ENCODE measurements at places on chromosomes 1 and 21.

GRCh38 chr1:222034790-222035189 is 292.9 kb upstream of the DUSP10 start:
- DNase-seq, result no peak

DNA sequence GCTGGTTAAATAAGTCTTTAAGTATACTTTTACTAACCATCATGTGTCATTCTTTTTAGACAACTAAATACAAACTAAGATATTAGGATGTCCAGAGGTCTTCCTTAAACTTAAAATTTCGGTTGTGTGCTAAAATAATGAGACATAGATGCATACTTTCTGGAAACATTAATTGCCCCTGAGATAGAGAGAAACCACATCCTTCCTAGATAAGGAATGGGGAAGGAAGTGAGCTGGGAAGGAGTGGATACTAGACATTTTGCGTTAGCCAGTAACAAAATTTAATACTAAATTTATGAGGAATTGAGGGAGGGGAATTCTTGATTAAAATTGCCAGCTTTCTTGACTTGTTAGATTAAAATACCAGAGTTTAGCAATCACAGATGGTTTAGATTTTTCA is 37.1 kb upstream of the PTGS2 start:
- DNase-seq, result no peak

GRCh38 chr1:4657960-4658541 is 3.6 kb downstream of the AJAP1 start:
- DNase-seq, result peak; percentile 28

DNA sequence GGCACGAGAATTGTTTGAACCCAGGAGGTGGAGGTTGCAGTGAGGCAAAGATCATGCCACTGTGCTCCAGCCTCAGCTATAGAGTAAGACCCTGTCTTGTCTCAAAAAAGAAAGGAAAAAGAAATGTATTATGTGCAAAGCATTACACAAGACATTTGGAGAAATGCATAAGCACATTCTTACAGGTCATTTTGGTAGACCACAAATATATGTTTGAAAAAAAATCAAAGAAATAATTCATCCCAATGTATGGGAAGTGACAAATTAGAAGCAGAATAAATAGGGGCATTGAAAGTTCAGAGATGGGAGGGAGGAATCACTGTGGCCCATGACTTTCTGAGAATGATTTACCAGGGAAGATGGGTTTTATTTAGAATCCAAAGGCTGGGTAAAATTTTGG is 283.5 kb upstream of the ADAMTS5 start:
- DNase-seq, result no peak

- DNase-seq, result peak; percentile 22
Measured at GRCh38 chr1:56056438-56057287, 522.7 kb downstream of the PLPP3 start.

- DNase-seq, result peak; percentile 41
Measured at GRCh38 chr1:184889166-184889565, 85.1 kb downstream of the NIBAN1 start.

DNA sequence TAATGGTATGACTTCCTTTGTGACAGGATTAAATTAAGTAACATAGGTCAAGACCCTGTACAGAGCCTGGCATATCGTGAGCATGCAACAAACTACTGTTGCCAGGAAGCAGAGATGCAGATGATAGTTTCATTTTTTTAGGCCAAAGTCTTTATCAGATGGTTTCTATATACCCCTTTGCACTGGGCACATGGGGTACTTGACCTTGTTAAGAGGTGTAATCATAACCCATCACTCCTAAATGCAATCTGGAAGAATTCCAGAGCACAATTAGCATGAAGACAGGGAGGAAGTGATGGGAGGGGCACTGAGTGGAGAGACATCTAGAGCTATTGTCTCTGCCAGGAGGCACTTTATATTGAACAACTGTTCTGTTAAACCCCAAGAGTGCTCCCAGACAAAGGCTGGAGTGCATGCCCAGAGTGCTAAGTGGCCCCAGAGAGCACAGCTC is 22.1 kb downstream of the ZBTB17 start:
- no peak for DNase-seq

- DNase-seq, result no peak
Measured at GRCh38 chr1:59997479-59998115, 71.0 kb upstream of the CYP2J2 start.

DNA sequence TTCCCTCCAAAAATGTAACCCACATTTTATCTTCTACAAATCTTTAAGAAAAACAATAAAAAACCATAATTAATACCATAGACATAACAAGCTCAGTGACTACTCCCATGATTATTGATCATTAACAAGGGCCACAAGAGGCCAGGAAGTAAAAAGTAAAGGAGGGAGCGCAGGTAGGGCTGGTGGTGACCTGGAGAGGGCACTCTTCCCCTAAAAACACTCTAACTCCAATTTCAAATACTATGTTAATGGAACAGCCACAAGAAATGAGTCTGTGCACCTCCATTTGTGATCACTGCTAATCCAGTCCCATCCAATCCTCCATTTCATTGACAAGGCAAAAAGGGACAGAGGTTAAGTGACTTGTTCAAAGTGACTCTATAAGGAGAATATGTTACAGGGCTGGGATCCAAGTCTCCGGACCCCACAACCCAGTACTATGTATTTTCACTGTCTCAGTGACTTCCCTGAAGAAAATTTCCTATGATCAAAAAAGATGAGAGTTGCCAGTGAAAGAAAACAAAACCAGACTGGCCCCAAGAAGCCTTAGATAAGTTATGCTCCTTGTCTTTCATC is 41.2 kb upstream of the CFAP298 start:
- DNase-seq, result peak; percentile 66

GRCh38 chr1:55249646-55250398 is 34.7 kb upstream of the USP24 start:
- DNase-seq, result peak; percentile 22

- DNase-seq, result no peak
Measured at GRCh38 chr1:101191049-101191448, 45.8 kb upstream of the S1PR1 start.

GRCh38 chr1:184032306-184032929 is 5.1 kb downstream of the COLGALT2 start:
- DNase-seq, result no peak

GRCh38 chr1:9844106-9844505 is 20.3 kb upstream of the CLSTN1 start:
- DNase-seq, result no peak

DNA sequence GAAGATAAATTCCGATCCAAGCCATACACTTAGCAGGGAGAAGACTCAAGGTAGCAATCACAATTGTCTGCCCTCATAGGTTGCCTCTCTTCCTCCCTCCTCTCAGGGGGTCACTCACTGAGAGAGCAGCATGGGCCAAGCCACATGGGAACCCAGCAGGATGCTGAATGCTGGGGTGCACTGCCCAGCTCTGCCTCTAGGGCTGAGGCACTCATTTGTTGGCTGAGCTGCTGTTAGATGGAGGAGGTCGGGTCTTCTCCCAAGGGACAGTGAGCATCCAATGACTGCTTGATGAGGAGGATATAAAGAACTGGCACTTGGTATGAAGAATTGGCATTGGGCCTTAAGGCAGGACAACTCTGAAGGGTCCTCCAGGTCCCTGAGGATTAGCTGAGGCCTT is 418.8 kb downstream of the SIPA1L2 start:
- no peak for DNase-seq

DNA sequence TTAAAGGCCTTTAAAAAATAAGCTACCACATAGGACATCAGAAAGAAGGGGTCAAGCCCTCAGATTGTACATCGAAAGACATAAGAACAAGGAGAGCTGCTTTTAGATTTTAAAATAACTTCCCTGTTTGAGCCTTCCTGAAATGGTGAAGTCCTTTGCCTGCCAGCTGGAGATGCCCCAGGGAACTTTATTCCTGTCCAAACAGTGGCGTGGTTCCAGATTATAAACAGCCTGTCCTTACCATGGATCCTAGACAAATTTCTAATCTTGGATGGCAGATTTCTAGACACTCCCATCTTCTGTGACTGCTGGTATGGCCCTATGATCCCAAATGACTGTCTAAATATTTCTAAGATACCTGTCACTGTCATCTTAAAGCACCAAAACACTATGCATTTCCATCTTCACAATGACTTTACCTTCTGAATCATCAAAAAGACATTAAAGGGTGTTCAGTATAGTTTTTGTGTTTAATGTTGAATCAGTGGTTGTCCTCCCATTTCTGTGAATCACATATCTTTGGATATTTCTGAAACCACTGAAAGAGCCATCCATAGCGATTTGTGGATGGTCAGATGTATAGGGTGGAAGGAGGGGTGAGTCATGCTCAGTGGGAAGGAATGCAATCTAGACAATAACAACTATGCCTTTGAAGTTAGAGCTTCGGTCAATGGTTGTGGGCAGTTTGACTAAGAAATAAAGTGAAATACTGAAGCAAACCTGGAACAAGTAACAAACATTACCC is 23.2 kb downstream of the ILDR2 start:
- DNase-seq, result no peak

- DNase-seq, result no peak
Measured at GRCh38 chr1:89165811-89166210, 10.0 kb downstream of the GBP7 start.

DNA sequence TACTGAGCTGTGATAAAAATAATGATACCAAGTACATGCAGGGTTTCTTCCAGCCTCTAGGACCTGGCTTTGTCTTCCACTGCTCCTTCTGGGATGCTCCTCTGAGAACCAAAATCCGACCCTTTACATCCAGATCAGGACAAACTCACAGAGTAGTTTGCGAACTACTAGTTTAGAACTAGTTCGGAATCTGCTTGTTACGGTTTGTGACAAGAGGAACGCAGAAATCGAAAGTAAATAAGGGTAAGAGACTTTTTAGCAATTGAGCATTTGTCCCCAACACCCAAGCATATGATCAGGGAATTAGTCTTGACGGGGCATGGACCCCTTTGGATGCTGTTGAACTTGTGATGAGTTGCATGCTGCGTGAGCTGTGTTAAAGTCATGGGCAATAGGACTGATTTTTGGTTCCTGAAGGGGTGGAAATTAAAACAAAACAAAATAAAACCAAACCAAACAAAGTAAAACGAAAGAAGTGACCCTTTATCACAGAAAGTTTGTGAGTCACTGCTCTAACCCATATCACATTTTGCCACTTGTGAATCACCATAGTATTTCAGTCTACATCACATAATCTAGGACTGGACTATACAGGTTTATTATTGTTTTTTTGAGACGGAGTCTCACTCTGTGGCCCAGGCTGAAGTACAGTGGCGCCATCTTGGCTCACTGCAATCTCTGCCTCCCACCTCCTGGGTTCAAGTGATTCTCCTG is 35.7 kb upstream of the ERRFI1 start:
- DNase-seq, result no peak

DNA sequence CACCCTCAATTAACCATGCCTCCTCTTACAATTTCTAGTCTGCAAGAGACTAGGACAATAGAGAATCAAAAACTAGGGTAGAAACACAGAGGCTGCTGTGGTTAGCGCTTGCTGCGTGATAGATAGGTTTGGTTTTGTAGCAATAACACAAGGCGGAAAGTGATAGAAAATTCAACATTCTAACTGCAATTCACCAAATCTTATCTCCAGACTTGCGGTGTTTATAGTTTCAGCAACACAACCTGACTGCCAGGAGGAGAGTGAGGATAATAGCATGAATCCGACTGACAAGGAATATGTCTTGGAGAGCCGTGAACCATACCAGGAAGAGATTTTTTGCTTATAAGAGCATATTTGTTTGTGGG is 30.7 kb upstream of the IFNAR2 start:
- no peak for DNase-seq

DNA sequence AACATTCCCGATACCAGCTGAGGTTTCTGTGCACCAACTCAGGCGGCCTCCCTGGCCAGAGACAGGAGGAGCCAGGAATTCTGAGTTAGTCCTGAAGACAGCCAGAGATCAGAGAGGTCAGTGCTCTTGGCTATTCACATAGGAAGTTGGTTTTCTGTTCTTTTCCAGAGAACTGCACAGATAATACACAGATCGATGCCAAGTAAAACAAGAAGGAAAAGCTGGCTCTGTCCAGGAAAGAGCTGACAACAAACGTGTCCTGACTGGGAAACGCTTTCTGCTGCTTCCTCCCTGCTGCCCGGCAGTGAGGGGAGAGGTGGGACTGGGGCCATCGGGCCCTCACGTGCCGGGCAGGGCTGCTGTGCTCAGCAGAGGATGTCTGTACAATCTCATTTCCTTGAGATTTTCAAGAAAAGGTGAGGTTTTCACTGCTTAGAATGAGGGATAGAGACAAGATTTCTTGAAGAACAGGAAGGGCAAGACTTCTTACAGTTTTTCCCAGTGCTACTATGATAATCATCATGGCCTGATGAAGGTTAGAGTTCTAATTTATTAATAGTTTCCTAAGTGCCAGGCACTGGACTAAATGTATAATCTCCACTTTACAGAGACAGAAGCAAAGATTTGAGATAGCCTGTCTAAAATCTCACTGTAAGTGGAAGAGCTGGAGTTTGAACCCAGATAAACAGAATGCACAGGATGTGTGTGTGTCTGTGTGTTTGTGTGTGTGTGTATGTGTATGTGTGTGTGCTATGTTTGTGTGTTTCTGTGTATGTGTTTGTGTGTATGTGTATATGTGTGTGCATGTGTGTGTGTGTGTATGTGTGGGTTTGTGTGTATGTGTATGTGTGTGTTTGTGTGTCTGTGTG is 211.0 kb upstream of the RAB4A start:
- DNase-seq, result no peak

DNA sequence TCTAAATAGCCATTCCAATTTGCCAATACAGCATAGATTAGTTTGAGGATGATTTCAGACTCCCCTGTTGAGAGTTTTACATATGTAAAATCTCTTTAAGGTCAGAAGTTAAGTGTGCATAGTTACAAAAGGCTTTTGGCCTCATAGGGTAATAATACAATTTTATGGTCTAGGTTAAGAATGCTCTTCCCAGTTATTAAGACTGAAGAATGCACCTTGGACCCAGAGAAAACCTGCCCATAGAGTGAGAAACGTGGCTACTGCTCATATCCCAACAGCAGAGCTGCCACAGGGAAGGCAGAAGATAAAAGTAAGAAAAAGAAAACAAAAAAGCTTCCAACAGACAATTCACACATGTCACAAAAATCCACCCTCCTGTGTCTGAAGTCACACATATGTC is 255.9 kb downstream of the LMO4 start:
- no peak for DNase-seq

- no peak for DNase-seq
Measured at GRCh38 chr21:34536311-34536710, 24.3 kb upstream of the KCNE1 start.
